D341Med (cell line): ENCODE measurements at places on chromosomes 11 and 22.

DNA sequence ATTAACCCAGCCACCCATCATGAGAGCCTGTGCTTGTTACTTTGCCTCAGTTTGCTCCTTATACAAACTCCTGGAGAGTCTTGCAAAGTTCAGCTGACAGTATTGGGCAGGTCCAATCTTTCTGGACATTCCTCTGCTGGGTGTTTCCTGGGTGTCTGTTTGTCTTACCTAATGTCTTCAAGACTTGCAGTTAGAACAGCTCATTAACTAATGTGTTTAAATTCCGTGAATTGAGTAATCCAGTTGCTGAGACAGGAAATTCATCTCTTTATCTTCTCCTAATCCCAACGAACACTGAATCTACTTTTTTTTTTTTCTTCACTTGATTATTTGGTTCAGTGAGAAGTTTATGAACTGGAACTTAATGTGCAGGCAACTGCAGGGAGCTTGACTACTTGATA is 20.6 kb downstream of the BCO2 start:
- DNase-seq, result no peak

DNA sequence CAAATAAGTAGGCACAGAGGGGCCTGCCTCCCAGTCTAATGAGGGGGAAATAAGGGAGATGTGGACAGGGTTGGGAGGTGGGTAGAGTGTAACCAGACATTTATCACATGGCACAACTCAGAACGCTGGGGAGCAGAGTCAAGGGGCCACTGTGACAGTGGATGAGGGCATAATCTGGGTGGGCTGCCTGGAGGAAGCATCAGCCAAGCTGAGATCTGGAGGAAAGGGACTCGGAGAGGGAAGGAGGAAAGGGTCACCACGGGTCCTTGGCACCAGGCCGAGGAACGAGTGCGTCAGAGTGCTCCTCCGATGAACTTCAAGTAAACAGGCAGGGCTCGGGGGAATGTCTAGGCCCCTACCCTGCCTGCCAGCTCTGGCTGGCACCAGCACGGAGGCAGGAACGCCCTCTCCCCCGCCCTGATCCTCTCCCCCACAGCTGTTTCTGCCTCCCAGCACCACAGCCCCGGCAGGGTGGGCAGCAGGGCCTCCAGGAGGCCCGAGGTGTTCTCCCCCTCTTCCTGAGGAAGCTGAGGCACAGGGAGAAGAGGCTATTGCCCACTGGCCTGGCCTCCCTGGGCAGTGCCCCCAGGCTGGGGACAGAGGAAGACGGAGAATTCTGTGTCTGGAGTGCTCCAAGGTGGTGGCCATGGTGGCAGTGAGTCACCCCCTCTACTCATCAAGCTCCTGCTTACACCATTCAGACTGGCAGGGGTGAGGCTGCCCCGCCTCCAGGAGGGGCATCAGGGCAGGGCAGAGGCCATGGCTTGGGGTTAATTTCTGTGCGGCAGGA is 4.2 kb downstream of the ALDH3B1 start:
- DNase-seq, result no peak

- DNase-seq, result peak; percentile 73
Measured at GRCh38 chr22:42001121-42001520, 2.5 kb downstream of the WBP2NL start.

DNA sequence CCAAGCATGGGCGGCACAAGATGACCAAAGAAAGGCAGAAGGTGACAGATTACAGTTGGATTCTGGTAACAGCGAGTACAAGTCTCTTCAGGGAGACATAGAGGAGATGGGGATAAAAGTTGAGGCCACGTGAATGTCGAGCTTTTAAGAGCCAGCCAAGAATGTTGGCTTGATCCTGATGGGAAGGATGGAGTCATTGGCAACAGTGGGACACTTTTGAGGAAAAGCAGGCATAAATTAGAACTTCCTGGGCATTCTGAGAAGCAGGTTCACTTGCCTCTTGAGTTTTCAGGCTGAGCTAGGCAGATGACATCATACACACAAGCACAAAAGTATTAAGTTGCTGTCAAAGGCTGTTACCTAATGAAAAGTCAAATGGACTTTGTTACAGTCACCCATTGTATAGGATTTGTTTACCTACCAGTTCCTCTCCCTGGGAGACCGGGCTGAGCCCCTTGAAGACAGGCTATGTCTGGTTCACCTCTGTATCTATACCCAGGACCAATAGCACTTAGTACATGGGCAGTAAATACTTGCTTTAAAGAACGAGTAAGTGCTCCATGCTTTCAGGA is 41.1 kb downstream of the TNRC6B start:
- no peak for DNase-seq

GRCh38 chr11:44424841-44425240 is 114.9 kb upstream of the ALX4 start:
- DNase-seq, result no peak

- no peak for DNase-seq
Measured at GRCh38 chr11:102306048-102306597, 11.2 kb upstream of the BIRC3 start.

DNA sequence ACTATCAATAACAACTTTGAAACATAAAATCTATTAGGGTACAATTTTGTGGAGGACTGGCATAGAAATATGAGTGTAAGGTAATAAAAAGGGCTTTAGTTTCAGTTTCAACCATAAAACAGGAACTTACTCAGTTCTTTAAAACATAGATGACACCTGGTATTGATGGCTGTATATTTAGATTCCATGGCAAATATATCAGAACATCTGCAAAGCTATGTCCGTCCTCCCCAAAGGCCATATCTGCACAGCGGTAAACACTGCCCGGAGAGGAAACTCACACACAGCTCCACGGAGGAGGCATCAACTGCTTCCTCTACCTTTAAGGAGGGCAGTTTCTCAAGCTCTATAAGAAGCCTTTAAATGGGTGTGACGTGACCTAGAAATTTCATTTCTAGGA is 993.3 kb downstream of the BRD1 start:
- no peak for DNase-seq

DNA sequence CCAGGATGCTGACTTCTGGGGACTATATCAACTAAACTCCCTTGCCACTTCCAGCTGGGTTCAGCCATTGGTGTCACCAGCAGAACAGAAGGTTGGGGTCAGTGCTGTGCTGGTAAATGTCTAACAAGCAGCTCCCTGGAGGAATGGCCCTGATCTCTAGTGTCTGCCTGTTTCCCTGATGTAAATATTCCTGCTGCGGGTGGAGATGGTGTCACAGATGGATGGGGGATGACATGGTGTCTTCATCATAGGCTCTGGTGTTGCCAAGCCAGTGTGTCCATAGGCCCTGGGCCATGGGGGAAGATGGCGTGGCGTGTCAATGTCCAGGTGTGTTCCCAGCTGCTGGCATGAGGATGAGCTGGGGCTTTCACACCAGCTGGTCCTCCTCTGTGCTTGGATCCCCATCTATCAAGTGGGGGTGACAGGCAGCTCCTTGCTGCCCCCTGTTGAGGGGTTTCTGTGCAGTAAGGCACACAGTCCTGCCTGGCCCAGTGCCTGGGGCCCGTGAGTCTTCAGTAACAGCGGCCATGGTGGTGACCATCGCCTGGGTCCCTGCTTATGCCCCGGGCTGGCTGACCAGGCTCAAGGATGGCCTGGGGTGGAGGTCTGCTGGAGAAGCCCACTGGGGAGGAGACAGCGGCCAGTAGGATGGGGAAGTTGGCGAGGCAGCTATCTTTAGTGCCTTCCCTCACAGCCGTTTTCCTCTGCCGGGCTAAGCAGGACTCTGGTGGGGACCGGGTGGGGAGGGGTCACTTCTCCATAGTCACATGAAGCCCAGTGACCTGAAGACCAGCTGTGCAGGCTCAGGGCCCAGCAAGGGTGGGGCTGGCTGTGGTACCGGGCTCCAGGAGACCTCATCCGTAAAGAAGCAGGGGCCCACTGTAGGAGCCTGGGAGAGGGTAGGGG is 12.7 kb downstream of the RPL3 start:
- no peak for DNase-seq

- no peak for DNase-seq
Measured at GRCh38 chr11:87072787-87073186, 35.1 kb downstream of the TMEM135 start.

- DNase-seq, result no peak
Measured at GRCh38 chr11:61761440-61762222, 9.2 kb downstream of the MYRF start.

- DNase-seq, result no peak
Measured at GRCh38 chr11:58057481-58057880, 26.7 kb downstream of the OR6Q1 start.

DNA sequence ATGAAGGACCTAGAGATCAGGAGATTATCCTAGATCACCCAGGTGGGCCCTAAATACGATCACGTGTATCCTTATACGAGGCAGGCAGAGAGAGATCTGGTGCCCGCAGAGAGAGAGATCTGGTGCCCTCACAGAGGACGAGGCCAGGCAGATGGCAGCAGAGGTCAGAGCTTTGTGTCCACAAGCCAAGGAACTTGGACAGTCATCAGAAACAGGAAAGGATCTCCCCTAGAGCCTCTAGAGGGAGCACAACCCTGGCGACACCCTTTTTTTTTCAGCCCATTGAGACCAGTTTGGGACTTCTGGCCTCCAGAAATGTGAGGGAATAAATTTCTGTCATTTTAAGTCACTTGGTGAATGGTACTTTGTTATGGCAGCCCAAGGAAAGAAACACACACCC is 25.5 kb upstream of the TIMP3 start:
- no peak for DNase-seq

GRCh38 chr22:41048791-41049717 is 43.3 kb upstream of the EP300 start:
- DNase-seq, result peak; percentile 90

GRCh38 chr22:49882519-49883293 is 29.1 kb downstream of the ZBED4 start:
- no peak for DNase-seq

DNA sequence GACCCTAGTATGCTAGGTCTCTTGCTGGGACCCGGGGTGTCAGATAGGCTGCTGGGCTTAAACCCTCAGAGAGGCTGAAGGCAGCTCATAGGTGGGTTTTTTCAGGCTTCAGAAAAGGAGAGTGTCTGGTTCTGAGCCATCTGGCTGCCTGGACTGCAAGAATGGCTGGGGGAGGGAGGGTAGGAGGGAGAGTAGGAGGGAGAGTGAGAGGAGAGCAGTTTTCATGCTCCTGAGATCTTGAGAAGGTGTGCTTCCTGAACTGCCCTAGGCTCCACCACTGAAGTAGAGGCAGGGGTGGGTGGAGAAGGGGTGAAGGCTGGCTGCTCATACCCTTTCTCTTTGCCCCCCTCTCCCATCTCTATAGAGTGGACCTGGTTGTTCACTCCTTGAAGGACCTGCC is 4.6 kb downstream of the HMBS start:
- DNase-seq, result no peak

- DNase-seq, result no peak
Measured at GRCh38 chr11:9839550-9839949, 175.7 kb downstream of the SWAP70 start.

- DNase-seq, result peak; percentile 53
Measured at GRCh38 chr11:107928767-107929507, 689 bp downstream of the RAB39A start.

GRCh38 chr11:125272092-125272491 is 107.5 kb downstream of the PKNOX2 start:
- no peak for DNase-seq

- DNase-seq, result no peak
Measured at GRCh38 chr11:75244052-75244814, 3.7 kb downstream of the TPBGL start.

- DNase-seq, result no peak
Measured at GRCh38 chr22:40196628-40197360, 19.1 kb downstream of the TNRC6B start.

DNA sequence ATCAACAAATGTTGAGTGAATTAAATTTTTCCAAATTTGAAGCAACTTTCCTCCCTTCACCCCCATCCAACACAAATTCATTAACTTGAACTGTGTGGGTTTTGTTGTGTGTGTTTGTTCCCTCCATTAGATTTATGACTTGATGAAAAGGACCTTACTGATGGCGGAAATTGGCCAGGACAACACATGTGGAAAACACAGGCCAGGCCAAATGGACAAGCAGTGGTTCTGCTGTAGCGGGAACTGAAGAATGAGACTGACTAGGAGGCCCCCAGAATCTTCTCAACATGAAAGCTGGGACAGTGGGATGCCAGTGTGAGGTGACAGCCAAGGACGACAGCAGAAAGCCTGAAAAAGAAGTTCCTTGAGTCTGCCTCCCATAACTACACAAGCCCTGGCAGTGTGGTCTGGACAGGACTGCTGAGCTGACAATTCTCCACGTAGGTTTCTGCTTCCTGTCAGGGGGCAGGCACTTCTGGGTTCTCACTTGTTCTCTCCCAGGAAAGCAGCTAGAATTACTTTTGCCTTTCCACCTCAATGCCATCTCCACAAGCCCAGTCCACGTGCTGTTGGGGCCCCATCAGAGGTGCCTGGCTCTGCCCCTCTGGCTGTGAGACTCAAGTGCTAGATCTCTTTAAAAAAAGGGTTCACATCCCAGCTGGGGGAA is 94.3 kb downstream of the ETS1 start:
- DNase-seq, result no peak

DNA sequence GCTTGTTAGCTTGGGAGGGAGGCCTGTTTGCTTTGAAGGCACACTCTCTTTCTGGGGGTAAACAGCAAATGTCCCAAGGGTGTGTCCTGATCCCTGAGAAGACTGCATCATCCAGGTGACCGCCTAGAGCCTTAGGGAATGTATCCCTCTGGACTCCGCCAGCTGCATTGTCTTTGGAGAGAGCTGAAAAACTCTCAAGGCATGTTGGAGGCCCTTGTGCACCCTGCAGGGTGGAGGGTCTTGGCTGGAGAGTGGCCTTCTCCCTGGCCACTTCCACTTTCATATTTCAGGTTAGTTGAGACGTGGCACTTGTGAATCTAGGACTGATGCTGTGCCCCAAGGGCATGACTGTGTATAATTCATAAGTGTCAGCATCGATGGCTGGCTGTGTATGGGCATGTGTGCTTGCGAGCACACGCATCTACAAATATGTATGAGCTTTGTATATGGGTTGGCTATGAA is 70.6 kb downstream of the ZBTB16 start:
- no peak for DNase-seq

DNA sequence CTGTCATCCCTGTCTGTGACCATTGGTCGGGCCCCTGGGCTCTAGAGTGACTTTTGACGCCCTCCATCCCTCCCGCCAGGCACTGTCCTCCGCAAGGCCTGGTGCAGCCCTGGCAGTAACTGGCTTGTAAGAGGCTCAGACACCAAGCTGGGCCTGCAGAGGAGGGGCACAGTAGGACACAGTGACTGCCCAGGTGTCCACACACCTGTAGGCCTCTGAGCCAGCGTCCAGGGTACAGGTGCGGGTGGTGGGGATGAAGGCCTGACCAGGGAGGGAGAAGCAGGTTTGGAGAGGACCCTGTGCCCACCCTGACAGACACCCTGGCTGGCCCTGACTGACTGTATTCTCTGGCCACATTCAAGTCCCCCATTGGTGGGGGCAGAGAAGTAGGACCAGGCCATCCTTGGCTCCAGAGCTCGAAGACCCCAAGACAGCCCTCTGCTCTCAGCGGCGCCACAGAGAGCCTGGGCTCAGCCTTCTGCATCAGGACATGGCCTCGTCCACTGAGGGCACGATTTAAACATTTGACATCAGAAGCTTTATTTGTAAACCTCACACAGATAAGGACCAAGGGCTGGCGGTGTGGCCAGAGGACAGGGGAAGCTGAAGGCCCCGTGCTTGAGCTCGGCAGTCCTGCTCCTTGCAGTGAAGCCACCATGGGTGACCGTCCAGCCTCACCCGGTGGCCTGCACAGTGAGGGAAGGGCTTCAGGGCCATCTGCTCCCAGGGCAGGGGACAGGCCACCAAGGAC is 31.4 kb downstream of the PPIL2 start:
- DNase-seq, result no peak
